A549 treated with RU486 at 1 μM for 4 hours (cell line): ENCODE measurements at places on chromosomes 1 and 21. TPM values are rescaled to one million over a fixed set of nuclear protein-coding genes. Genes with fewer than 3 reads are reported as not detected.

Gene OR2L13
- not detected in 5 replicates for total RNA-seq

Gene FOXO6
- total RNA-seq, result 0.31 to 0.94 TPM (median 0.87 TPM) in 5 replicates

Gene SEMA4A
- 0.17 to 0.53 TPM (median 0.44 TPM) in 5 replicates for total RNA-seq

Gene SPRR2G
- total RNA-seq, result not detected in 5 replicates

Gene SMAP2
- 9.7 to 11.2 TPM (median 10.0 TPM) in 5 replicates for total RNA-seq

Gene PGLYRP4
- not detected in 5 replicates for total RNA-seq

Gene IFI16
- total RNA-seq, result 3.3 to 4.4 TPM (median 4.2 TPM) in 5 replicates
